ENCODE measurements at places on chromosomes 1 and 21.

DNA sequence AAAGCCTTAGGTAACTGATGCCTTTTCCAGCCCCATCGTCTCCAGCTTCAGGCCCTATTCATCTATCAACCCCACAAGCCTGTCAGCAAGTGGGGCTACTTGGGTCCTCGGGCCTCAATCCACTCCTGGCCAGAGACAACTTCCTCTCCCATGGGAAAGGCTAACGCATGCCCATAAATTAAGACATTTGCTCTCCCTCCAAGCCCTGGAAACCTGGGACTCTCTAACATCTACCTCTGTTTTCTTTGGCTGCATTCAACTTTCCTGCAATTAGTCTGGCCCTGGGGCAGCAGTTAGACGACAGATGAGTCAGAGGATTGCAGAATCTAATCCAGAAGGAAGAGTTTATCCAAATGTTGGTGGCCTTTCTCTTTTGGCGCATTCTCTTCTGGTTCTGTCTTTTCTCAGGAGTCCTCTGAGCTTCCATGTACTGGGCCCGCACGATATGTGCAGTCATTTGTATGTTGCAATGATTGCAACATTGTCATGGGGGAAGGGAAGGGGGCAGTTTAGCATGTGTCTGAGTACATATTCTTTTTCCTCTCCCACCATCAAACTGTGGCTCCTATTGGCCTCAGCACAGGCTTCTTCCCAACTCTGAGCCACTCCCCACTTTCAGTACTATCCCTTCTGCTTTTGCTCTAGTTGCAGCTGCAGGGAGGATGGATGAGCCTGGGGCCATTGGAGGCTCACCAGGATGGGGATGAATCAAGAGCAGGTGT, 54.4 kb downstream of the NAV1 start:
- peak; percentile 53 for DNase-seq

DNA sequence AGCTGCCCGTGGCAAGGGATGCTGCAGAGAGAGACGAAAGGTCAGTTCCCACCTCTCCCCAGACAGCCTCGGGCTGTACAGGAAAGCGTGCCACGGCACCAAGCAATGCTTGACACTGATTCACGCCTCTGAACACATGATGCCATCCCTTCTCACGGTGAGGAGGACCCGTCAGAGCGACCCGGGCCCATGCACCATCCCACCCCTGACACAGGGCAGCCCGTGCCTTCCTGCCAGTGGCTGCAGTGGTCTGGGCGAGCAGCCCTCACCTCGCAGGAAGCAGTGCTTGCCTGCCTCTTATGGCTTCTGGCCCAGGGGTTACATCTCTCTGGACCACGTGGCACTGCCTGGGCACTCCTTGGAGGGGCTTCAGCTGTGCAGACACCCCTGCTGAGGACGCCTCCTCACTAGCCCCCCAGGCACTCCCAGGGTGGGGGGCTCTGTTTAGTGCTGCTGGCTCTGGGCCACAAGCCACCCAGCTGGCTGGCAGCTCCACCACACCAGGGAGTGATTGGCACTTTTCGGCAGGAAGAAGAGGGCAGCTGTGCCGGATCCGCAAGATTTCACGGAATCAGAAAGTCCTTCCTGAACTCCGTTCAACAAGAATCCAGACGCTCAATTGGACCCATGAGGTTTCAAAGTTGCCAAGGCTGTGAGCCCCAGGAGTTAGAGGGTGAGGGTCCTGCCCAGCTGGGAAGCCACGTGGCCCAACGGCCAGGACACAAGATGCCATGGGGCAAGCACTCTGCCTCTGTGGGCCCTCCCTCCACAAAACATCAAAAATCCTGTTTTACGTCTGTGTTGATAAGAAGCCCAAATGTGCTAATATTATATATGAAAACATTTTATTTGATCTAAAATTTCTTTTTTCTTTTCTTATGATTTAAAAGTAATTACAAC, 34.8 kb upstream of the SLC19A1 start:
- DNase-seq: no peak

- no peak for DNase-seq
Measured at GRCh38 chr1:37393173-37394120, 80.9 kb upstream of the ZC3H12A start.

DNA sequence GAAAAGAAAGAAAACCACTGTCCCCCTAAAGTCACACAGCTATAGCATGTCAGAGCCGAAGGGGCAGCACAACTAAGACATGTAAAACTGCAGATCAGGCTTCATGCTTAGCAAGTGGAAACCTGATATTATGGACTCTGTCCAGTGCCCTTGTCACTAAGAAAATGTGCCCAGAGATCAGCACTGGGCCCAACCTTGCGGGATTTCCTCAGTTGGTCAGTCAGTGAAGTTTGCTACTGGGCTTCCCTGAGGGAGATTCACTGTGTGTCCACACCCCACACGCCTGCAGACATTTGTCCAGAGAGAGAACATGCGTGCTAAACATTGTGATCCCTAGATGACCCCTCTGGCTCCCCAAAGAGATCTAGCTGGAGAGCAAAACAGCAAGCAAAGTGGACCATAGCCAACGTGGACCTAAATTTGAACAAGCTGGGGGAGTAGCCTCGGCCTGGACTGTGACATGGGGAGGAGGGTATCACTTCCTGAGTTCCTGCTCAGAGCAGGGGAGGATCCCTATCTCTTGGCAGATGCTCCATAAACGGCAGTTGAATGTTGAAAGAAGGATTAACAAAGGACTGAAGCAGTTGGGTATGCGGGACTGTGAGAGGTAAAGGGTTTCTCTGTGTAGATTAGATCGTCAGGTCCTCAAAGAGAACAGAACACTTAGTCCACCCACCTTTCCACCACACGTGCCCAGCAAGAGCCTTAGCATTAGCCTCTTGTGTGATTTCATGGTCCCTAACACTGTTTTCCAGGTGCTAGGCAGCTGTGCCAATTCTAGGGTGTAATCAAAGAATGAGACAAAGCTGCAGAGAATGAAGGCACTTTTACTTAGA, 53.6 kb downstream of the GLUL start:
- DNase-seq: peak; percentile 38

GRCh38 chr1:18021242-18021641, 86.4 kb upstream of the IGSF21 start:
- no peak for DNase-seq

GRCh38 chr1:119373465-119373864, 4.9 kb downstream of the HAO2 start:
- DNase-seq: no peak

- DNase-seq: no peak
Measured at GRCh38 chr1:107934578-107934977, 30.4 kb downstream of the VAV3 start.

GRCh38 chr21:43362321-43362791, 64.6 kb downstream of the SIK1 start:
- peak; percentile 41 for DNase-seq

DNA sequence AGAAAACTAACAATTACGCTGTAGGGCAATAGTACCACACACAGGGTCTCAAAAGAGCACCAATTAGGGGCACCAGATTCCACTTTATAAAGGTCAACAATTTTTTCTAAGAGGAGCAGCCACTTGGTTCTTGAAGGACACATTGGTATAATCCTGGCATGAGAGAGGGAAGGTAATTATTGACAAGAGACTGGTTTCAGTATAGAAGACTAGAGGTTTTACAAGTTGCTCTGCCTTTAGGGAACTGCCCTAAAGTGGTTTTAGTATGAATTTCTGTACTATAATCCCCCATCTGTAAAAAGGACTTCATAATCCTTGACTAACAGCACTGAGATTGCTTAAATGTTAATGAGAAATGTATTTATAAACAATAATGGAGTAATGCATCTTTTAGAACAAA, 648.5 kb upstream of the PTBP2 start:
- no peak for DNase-seq

DNA sequence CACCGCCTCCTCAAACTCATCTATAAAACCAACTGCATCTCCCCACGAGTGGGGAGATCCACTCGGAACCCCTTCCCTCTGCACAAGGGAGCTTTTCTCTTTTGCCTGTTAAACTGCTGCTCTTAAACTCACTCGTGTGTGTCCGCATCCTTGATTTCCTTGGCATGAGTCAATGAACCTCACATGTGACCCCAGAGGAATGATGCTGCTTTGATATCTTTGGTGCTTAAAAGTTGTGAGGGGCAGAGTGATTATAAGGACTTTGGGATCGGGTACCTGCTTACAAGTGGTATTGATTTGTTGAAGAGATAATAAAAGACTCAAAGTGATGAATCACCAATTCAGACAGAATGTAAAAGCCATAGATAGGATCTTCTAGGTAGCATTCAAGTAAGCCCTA, 125.3 kb downstream of the GREM2 start:
- no peak for DNase-seq

- DNase-seq: peak; percentile 61
Measured at GRCh38 chr1:167542109-167543032, 11.2 kb downstream of the CREG1 start.

DNA sequence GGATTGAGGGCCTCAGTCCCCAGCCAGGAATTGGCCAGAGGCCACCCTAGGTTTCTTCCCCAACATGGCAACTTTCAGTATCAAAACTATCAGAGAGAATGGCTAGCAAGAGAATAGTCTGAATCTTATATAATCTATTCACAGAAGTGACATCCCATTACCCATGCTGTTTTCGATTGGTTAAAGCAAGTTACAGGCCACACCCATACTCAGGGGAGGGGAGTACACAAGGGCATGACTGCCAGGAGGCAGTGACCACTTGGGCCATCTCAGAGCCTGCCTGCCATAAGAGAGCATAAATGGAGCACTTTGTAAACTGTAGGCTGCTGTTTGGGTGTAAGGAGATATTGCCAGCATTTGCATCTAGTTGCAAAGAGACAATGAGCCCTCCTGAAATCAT, 65.4 kb downstream of the FAM163A start:
- no peak for DNase-seq

- DNase-seq: peak; percentile 71
Measured at GRCh38 chr1:92817986-92818764, 13.7 kb upstream of the RPL5 start.

- DNase-seq: peak; percentile 21
Measured at GRCh38 chr1:119771016-119771415, 2.3 kb upstream of the HMGCS2 start.

GRCh38 chr1:1407636-1408318, 684 bp upstream of the MRPL20 start:
- peak; percentile 64 for DNase-seq

- DNase-seq: peak; percentile 47
Measured at GRCh38 chr1:1032424-1032823, 12.5 kb downstream of the AGRN start.

DNA sequence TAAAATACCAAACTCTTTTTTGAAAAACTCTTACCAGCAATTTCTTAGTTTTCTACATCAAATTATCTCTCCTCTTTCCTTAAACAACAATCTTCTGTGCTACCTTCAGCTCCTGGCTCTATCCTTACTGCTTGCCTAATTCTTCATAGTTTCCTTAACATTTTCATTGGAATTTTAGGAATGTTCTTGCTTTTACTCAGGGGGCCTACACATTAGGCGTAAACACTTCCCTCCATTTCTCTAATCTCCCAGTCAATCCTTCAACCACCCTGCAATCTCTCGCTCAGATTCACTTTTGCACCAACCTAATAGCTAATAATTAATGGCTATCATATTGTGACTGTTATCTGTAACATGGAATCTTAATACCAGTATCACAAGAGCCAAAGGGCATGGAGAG, 50.1 kb downstream of the ADAMTS5 start:
- DNase-seq: no peak

GRCh38 chr1:44817771-44818495, 9.6 kb downstream of the BTBD19 start:
- peak; percentile 2 for DNase-seq

- DNase-seq: no peak
Measured at GRCh38 chr1:9434247-9435152, 104.8 kb upstream of the SLC25A33 start.

- DNase-seq: no peak
Measured at GRCh38 chr21:33441489-33442477, 38.0 kb downstream of the TMEM50B start.

- DNase-seq: no peak
Measured at GRCh38 chr1:89952605-89953130, 42.2 kb upstream of the ZNF326 start.

- no peak for DNase-seq
Measured at GRCh38 chr1:55304229-55304740, 89.1 kb upstream of the USP24 start.

- no peak for DNase-seq
Measured at GRCh38 chr1:38038861-38039260, 7.7 kb downstream of the POU3F1 start.

GRCh38 chr21:8989721-8990325, 1531.6 kb upstream of the TPTE start:
- DNase-seq: peak; percentile 43

DNA sequence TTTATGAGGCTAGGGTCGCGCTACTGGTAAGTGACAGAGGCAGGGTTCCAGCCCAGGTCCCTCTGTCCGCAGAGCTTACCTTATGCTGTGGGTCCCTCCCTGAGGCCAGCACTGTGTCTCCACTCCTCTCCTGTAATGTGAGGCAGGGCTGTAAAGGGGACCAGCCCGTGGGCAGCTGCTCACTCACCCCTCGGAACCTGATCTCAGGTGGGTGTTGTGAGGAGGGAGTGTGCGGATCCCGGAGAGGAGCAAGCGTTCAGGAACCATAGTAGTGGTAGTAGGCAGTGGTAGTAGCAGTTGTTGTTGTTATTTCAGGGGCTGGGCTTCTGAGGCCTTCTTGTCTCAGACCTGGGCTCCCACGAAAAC, 1.7 kb downstream of the ZC3H12A start:
- DNase-seq: no peak

GRCh38 chr1:34052565-34052964, 112.5 kb downstream of the CSMD2 start:
- no peak for DNase-seq

DNA sequence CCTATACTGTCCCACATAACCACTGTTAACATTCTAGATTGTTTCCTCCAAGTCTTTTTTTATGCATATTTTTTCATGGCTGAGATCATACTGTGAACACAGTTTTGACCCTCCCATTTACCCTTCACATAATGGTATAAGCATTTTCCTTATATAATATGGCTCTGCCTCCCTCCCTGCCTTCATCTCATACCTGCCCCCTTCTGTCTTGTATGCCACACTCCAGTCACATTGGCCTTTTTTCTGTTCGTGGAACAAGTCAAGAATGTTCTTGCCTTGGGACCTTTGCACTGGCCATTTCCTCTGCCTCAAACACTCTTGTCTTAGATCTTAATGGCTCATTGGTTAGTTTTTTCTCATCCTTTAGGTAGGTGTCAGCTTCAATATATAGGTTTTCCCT, 24.3 kb upstream of the ELAVL4 start:
- DNase-seq: no peak

DNA sequence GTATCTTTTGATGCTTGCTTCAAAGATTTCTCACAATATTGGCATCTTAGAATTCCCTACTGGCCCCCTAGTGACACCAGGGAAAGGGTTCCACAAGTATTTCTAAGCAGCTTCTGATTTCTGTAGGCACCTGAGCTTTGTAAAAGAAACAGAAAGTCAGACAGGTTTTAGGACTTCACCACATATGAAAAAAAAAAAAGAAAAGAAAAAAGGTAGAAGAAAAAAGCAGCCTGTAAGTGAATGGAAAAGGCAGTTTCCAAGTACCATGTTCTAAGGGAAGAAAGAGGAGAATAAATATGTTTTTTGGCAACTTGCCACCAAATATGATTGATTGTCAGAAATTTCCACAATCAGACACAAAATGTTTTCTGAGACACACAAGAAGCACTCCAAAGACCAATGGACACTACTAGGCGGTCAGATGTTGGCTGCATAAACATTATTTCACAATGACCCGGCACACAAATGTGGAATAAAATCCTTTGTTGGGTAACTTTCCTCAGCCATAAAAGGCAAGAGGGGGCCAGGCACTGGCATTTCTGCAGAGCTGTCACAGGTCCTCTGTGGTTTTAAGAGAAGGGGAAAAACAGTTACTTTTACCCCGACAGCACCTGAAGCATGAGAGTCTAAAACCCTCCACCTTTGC, 12.7 kb upstream of the CPLANE2 start:
- DNase-seq: peak; percentile 33

Measured in hematopoietic multipotent progenitor cell treated with erythropoietin and hydrocortisone succinate and interleukin-3 and kit ligand, for 6 days (in vitro differentiated cells).